ENCODE measurements at places on chromosomes 6 and 20.

- DNase-seq = no peak
Measured at GRCh38 chr6:87993356-87993755, 54.3 kb upstream of the SPACA1 start.

DNA sequence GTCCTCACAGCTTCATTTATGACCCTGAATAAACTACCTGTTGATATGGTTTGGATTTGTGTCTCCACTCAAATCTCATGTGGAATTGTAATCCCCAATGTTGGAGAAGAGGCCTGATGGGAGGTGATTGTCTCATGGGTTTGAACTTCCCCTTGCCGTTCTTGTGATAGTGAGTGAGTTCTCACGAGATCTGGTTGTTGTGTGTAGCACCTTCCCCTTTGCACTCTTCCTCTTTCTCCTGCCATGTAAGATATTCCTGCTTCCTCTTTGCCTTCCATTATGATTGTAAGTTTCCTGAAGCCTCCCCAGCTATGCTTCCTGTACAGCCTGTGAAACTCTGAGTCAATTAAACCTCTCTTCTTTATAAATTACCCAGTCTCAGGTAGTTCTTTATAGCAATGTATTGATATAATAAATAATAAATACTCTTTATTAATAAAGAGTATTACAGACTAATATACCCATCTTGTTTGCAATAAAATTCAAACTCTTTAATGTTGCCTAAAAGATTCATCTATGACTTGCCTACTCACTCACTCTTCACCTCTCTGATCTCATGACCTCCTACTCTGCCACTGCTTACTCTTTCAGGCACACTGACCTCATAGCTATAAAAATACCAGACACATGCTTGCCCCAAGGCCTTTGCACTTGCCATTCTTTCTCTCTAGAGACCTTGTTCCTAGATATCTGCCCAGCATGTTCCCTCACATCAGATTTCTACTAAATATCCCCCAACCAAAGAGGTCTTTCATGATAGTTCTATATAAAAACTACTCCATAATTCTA lies 256.4 kb upstream of the MARCKS start:
- DNase-seq = no peak

DNA sequence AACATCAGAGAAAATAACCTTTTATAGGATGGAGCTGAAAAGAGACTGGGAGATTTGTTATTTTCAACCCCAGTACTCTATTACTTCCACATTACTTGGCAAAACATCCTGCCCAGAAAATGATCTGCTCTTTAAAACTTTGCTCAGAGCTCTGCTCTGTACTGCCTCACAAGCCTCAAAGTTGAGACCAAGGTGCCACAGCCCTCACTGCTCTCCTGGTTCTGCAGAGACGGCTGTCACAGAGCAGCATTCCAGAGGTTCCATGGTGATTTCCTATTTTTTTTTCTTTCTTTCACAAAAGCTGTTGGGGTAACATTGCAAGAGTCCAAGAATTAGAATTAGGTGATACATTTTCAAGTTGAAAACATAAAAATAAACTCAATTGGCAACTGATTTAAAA lies 155.2 kb downstream of the UBE3D start:
- no peak for DNase-seq

- DNase-seq = no peak
Measured at GRCh38 chr6:5214570-5215052, 46.1 kb downstream of the LYRM4 start.

DNA sequence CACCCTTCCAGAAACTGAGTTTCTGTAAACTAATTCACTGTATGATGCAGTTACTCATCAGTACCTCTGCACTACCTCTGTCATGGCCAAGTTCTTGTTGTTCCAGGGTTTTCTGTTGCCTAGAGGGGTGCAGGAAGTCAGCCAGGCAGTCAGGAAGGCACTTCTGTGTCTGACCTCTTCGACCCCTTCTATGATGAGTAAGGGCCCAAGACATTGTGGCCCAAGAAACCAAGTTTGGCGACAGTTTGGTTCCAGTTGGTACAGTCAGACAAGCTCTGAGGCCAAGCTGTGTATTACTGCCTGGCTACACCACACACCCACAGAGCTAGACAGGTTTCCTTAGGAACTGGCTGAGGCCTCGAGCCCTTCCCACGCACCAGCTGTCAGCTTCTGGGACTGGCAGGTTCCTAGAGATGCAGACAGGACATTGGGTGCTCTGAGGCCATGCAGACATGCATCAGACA lies 41.2 kb downstream of the TRAF3IP2 start:
- DNase-seq = no peak

DNA sequence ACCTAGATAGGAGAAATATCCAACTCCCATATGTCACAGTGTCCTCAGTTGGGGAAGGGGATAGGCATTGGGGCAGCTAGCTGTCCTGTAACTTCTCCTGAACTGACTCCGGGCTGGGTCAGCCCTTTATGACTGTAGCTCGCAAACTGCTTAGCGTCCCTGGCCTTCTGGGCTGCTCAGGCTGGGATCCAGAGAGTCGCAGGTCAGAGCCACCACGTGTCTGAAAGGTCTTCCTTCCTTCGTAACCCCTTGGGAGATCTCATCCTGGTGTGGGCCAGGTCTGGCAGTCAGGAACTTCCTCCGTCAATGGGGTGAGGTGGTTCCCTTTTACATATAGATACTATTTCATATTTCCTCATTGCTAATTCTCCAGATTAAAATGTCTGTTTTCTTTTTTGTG lies 28.8 kb upstream of the HINT3 start:
- no peak for DNase-seq

GRCh38 chr6:129767776-129768485 lies 58.0 kb upstream of the ARHGAP18 start:
- DNase-seq = no peak

- peak; percentile 34 for DNase-seq
Measured at GRCh38 chr6:33297956-33298772, 578 bp downstream of the RGL2 start.

- no peak for DNase-seq
Measured at GRCh38 chr20:39829661-39830060, 859.4 kb downstream of the MAFB start.

DNA sequence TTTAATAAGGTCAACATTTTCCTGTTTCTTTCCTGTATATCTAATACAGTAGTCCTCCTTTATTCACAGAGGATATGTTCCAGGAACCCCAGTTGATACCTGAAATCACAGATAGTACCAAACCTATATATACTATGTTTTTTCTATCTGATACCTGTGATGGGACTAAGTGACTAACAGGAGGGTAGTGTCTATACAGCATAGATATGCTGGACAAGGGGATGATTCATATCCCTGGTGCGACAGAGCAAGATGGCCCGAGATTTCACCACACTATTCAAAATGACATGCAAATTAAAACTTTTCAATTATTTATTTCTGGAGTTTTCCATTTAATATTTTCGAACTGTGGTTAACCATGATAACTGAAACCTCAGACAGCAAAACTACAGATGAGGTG lies 281.1 kb downstream of the LAMA2 start:
- no peak for DNase-seq

- DNase-seq = peak; percentile 68
Measured at GRCh38 chr6:112163295-112164257, 76.2 kb downstream of the FAM229B start.

DNA sequence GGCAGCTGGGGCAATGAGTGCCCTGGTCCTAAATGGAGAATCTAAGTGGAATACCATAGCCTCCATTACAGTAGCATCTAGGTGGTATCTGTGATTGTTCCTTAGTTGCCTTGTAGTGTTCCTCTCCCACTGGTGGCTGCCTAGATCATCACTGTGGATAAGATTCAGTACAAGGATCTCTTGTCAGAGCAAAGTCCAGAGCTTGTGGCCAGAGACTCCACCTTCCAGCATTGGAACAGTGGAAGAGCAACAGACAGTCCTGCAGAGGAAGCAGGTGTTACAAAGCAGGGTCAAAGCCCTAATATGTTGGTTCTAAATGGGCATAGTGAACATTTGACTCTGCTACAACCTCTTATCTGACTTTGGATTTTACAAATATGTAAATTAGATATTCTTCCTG lies 194.1 kb upstream of the GRIK2 start:
- DNase-seq = no peak

DNA sequence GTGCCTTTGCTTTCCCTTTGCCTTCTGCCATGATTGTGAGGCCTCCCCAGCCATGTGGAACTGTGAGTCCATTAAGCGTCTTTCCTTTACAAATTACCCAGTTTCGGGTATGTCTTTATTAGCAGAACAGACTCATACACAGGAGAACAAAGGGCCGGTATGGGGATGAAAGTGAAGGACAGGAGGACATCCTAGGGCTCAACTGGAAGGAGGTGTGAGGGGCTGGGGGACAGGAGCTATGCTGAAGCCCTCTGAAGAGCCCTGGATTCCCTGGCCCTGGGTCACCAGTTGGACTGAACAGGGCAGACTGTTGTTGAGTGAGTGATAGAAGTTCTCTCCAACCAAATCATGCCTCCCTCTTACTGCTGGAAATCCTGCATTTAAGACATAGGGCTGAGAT lies 105.8 kb downstream of the SCML4 start:
- DNase-seq = no peak

GRCh38 chr6:81748994-81749393 lies 3.5 kb downstream of the TENT5A start:
- DNase-seq = no peak

DNA sequence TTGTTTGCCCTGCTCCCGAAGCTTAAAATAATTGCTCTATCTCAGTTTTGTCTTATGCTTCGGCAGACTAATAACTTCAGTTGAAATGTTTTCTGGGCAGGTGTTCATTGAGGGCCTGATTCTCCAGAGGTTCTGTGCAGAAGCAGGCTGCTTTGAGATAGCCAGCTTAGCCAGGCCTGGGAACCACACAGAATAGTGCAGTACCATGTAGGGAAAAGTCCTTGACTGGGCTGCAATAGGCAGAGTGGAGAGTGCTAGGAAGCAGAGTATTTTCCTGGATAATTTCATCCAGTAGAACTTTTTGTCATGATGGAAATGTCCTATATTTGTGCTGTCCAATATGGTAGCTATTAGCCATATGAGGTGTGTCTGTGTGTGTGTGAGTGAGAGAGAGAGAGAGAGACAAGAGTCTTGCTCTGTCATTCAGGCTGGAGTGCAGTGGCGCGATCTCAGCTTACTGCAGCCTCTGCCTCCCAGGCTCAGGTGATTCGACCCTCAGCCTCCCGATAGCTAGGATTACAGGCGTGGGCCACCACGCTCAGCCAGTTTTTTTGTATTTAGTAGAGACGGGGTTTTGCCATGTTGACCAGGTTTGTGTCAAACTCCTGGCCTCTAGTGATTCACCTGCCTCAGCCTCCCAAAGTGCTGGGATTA lies 15.9 kb downstream of the TOP1 start:
- DNase-seq = no peak

DNA sequence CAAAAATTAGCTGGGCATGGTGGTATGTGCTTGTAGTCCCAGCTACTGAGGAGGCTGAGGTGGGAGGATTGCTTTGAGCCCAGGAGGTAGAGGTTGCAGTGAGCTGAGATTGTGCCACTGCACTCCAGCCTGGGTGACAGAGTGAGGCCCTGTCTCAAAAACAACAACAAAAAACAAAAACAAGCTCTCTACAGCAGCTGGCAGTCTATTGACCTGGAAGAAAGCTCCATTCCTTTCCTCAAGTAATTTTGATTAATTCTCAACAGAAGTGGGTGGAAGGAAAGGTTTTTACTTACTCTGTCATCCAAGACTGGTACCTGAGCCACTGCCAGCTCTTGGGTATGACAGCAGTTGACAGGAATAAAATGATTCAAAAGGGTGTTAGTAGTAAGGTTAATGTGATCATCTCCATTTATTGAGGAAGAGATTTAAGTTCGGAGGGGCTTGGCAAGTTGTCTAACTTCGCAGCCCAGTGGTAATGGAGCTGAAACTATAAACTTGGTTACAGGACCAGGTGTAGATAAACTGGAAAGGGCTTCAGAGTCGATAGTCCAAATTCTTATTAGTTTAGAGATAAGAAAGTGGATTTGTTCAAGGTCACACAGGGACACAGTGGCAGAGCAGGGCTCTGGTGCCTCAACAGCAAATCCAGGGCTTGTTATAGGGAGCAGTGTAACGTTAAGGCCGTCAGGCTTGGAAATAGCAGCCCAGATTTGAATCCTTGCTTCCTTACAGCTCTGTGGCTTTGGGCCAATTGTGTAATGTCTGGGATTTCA lies 14.8 kb downstream of the SRSF3 start:
- no peak for DNase-seq

- no peak for DNase-seq
Measured at GRCh38 chr6:149057464-149057840, 260.1 kb upstream of the TAB2 start.

- no peak for DNase-seq
Measured at GRCh38 chr20:6783752-6784151, 16.3 kb downstream of the BMP2 start.

DNA sequence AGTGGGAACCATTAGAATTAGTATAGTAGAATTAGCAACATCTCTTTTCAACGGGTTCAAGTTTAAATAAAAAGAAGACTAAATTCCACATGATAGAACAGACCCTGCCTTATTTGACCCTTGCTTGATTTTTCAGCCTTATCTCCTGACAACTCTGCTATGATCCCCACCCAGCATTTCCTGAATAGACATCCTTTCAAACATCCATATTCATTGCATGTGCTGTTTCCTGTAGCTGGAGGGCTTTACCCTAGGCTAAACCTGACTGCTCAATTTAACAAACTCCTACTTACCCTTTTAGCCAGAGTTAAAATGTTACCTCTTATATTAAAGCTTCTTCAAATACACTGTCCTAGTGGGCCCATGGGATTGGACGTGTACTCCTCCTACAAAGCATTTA lies 594.8 kb upstream of the ARID1B start:
- no peak for DNase-seq

DNA sequence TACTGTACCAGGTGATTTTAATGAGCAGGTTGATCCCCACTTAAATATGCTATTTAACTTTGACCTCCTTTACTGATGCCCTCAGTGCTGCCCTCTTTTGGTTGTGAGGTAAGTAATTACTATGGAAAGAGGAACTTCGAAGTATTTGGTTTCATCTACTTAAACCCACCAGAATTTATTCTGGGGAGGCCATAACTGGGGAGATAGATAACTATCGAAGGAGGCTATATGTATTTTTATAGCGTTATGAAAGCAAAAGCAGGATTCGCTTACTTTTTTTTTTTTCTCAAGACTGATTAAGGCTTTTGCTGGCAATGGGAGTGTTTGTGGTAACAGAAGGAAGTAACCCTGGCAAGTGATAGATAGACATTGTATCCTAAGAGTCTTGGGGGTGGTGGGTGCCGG lies 168.9 kb upstream of the CENPW start:
- no peak for DNase-seq

DNA sequence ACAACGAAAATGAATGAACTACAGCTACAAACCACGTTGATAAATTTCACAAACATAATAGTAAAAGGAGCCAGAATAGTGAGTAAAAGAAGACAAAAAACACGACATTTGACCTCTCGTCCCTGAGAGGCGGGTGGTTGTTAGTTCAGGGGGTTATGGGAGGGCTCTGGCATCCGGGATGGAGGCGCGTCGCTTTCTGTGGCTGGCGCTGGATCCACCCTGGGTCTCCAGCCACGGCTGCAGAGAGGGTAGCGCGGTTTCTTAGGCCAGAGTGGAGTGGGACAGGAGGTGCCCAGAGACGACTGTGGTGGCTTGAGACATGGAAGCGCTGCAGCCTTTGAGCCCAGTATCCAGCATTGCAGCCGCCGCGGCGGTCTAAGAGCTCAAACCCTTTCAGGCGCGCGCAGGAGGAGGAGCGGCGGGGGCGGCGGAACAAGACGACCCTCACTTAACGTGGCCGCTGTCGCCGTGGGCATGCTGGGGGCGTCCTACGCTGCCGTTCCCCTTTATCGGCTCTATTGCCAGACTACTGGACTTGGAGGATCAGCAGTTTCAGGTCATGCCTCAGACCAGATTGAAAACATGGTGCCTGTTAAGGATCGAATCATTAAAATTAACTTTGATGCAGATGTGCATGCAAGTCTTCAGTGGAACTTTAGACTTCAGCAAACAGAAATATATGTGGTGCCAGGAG lies 3.7 kb upstream of the ZSCAN23 start:
- no peak for DNase-seq

Measured in T-cell (primary cell).